Hippocampal formation (tissue), 2 donors: ENCODE measurements at places on chromosomes 16 and 17.

GRCh38 chr16:23040246-23040645, 109.0 kb downstream of the USP31 start:
- DNase-seq: no peak

DNA sequence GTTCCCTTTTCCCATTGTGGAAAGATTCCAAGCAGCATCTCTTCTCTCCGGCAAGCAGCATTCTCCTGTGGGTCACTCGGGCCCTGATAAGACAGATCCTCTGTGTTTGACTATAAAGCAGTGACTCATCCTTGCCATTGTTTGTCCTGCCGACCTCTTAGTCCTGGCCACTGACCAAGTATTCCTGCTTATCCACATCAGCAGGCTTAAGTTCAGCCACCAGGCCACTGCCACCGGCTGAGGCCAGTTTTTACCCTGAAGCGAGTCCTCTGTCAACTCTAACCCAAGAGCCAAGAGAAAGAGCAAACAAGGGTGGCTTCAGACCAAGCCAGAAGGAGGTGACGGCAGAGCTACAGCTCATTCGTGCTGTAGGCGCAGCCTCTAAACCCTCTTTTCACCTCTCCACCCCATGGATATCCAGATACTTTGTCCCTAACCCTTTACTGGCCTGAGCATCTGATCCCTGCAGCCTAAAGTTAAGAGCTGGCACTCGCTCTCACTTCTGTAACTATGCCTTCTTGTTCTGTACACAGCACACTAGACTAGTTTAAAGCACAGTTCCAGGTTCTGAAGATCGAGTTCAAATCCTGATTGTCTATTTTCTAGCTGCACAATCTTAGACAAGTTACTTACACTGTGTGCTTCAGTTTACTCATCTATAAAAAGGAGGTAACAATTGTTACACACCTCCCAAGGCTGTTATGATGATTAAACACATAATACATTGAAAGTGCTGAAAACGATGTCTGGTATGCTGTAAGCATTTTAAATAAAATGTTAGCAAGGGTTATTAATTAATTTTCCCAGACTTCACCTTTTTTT, 31.0 kb downstream of the SOX9 start:
- peak; percentile 77 for DNase-seq

- no peak for DNase-seq
Measured at GRCh38 chr16:25192096-25192495, 24.7 kb upstream of the AQP8 start.

DNA sequence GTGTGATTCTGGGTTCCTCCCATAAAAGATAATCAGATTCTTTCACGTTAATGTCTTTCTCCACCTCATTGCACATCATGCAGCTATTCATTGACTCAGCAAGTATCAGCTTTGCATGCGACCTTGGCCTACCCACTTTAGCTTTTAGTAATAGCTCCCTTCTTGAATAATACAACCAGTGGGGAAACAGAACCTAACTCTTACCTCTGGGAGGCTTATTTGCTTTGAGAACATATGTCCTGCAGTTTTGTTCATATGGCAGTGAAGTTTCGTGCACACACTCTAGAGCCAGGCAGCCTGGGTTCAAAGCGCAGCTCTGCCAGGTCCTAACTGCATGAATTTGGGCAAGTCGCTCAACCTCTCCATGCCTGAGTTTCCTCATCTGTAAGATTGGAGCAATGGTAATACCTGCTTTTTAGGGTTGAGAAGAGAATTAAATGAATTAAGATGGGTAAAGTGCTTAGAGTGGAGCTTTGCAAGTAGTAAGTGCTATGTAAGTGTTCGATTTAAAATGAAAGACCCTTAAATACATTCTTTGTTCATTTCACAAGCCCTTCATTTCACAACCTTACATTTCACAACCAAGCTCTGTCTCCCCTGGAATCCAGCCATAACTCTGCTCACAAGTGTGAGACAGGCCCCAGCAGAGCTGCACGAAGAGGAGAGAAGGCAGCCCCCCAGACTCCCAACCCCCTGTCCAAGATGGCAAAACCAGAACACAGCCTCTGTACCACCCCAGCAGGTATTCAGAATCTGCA, 29.3 kb downstream of the MAPT start:
- no peak for DNase-seq

- no peak for DNase-seq
Measured at GRCh38 chr16:71360378-71360777, 1.9 kb downstream of the CALB2 start.

- no peak for DNase-seq
Measured at GRCh38 chr17:55190748-55191147, 74.0 kb upstream of the HLF start.

GRCh38 chr16:30472328-30472942, at the start of gene ITGAL:
Gene ITGAL (plus strand): TSS chr16:30472742. CDS start chr16:30472838, 96 bp downstream.
- peak; percentile 28 for DNase-seq

DNA sequence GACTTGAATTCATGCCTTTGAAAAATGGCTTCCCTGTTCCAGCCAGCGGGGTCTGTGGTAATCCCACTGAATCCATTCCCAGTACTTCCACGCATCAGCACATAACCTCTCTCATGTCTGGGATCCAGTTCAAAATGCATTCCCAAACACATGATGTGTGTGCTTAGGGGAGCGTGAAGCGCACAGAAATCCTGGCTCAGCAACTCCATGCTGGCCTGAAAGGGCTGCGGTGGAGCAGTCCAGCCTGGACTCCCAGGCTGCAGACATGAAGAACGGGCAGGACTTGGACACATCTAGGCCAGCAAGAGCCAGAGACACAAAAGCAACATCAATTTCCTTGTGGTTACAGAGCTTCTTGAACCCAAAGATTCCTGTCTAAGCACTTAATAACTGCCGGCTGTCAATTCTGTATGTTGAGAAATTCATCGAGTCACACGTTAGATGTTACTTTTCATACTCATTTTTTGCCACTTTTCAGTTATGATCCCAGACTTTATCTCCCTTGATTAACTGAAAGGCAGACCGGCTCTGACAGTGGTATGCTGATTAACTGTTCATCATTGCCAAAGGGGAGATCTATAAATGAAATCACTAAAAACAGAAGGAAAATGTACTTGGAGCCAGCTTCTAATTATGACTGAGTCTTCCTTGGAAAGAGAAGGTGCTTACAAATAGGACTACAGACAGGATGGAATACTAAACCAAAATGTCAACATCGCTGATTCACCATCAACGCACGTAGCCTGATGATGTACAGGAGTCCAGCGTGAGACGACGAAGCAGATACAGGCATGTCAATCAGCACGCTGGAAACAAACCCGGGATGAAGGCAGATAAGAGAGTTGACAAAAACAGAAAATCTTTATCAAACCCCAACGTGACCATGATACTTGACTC, 23.0 kb downstream of the NSMCE1 start:
- no peak for DNase-seq

DNA sequence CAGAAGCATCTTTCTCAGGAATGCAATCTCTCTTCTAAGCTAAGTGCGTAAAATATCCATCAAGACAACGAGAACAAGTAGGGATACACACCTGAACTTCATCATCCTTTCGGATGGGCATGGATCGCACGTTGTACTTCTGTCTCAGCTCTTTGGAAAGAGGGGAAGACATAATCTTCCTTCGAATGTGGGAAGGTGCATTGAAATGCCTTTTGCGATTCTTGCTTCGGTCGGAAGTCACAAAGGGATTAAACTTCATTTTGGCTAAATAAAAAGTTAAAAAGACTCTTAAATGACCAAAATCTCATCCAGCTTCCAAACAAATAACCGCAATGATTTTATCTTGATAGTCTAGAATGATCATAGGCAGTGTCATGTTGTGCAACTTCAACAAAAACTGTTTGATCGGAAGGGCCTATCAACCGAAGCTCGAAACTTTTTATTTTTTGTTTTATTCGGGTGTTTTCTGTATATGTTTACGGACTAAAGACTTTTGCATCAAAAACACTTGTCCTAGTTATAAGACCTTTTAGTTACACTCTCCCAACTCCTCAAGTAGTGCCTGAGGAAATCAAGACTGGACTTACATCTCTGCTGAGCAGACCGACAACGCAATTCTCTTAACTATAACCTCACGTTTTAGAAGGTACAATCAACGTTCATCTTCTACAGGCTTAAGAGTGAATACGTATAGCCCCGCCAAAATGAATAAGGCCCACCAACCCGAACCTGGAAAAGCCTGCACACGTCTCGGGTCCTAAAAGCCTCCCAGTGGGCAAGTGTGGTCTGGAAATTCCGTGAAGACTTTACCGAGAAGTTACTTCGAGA, 727 bp downstream of the RPL26 start:
- no peak for DNase-seq

- DNase-seq: no peak
Measured at GRCh38 chr17:41483991-41484826, 3.3 kb upstream of the KRT35 start.

GRCh38 chr16:12239226-12239625, 262.7 kb downstream of the SNX29 start:
- no peak for DNase-seq

DNA sequence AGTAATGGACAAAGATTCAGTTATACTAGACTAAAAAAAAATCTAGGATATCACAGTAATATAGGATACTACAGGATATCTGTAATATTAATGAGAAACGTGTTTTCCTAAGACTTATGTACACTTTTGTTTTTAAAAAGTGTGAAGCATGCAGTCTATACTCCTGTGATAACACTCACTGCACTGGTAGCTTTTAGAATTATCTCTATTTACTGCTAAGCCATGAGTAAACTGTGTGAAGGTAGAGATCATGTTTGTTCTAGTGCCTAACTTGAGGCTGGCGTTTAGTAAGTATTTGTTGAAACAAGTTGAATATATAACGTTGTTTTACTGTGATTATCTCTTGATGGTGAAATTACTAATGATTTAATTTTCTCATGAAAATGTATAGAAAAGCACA, 23.9 kb downstream of the RPA1 start:
- DNase-seq: no peak

- no peak for DNase-seq
Measured at GRCh38 chr16:50751528-50751927, 9.6 kb downstream of the CYLD start.
